Immature natural killer cell (primary cell): ENCODE measurements at places on chromosomes 7 and 10. TPM values are rescaled to one million over a fixed set of nuclear protein-coding genes. Genes with fewer than 3 reads are reported as not detected.

DNA sequence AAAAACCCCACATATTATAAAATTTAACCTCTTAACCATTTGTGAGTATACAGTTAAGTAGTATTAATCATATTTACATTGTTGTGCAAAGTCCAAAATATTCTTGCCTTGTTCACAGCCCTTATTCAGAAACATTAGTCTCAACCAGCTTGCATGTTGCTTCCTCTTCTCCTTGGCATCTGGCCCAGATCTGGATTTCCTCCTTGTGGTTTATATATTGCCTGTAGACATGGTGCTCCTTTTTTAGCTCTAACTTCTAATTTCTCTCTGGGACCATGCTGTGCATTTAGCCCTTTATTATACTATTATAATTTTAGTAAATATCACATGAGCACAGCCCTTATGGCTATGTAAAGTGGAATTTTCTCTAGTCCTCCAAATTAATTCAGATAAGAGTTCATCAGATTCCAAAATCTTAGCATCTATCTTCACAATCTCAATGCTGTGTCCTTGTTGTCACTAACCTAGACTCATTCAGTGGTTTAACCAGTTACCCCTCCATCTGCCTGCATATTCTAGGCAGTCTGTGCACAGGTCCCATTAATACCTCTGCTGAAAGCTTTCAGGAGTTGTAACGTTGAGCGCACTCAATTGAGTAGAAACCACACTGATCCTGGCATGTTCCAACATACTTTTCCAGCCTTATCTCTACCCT lies 7.9 kb downstream of the CPED1 start:
- DNase-seq: peak; percentile 10

- no peak for DNase-seq
These were observed 7.8 kb downstream of the TAS2R41 start for GRCh38 chr7:143485500-143485899.

GRCh38 chr10:92691591-92692079 lies 1.9 kb downstream of the HHEX start:
- peak; percentile 80 for DNase-seq

GRCh38 chr7:107937531-107937930 lies 46.5 kb downstream of the DLD start:
- no peak for DNase-seq

GRCh38 chr7:42574685-42575084 lies 337.2 kb downstream of the C7orf25 start:
- DNase-seq: no peak

DNA sequence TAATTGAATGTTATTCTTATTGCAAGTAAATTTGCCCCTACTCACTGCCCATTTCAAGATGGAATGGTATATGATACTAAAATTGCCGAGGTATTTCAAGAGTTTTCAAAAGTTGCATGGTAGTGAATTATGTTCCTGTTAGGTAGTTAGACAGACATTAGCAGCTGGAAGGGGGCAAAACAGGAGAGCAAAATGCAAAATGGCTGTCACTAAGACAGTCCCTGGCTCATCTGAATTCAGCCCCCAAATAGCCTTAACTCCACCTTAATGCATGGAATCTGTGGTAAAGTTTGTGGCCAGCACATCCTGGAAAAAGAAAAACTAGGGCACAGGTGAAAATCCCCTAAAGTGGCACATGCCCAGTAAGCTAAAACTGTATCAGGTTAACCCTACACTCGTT lies 894.9 kb downstream of the NXPH1 start:
- no peak for DNase-seq

DNA sequence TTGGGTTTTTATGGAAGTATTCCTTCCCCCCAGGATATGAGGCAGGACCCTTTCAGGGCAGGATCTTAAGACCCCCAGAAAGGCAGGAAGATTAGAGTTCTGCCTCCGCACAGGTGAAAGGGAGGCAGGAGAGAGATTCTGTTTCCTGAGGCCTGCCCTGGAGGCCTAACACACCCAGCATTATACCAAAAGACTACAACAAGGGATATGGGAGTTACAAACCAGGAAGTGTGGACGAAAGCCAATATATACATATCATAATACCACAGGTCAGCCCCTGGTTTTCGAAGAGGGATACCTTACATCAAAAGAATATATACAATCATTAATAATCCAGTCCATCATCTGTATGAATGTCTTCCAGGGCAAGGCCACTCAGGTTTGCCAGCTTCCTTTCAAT lies 14.2 kb downstream of the MINPP1 start:
- no peak for DNase-seq

DNA sequence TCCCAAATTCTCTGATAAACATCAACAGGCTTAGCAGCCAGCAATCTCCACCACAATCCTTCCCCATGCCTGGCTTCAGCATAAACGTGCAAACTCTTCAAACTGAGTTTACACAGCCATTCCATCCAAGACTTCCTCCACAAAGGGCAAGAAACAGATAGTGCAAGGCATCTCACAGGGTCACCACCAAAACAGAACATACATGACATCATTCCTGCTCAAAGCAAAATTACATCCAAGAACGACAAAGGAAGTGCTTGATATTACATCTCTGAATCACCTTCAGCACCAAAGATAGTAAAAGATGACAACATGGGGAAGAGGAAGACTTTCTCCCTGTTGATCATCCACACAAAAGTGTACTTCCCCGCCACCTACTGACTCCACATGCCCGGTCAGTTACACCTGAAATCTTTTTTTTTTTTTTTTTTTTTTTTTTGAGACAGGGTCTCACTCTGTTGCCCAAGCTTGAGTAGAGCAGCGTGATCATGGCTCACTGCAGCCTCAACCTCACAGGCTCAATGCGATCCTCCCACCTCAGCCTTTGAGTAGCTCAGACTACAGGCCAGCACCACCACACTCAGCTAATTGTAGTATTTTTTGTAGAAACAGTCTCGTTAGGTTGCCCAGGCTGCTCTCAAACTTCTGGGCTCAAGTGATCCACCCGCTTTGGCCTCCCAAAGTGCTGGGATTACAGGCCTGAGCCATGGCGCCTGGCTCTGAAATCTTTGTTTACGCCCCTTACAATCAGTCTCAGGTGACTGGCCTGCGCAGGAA lies 127.5 kb downstream of the PARD3 start:
- DNase-seq: no peak

- no peak for DNase-seq
These were observed 15.7 kb downstream of the GRID1 start for GRCh38 chr10:86350897-86351296.

DNA sequence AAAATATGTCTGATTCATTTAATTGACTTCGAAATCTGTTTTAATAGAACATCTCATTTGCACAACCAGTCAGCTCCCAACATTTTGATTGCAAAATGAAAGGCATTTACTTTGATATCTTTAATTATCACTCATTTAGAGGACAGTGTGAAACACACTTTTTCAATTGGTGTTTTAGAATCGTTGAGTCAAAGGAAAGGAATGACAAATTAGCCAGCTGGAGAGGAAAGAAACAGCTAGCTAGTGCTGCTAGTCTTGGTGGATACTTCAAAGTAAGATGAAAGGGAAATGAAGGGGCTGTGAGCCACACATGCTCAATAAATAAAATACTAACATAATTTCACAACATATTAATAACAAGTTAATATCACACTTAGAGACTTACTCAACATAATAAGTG lies 570.2 kb downstream of the PHTF2 start:
- no peak for DNase-seq

GRCh38 chr10:71998840-71999194 lies 34.6 kb downstream of the CHST3 start:
- no peak for DNase-seq

DNA sequence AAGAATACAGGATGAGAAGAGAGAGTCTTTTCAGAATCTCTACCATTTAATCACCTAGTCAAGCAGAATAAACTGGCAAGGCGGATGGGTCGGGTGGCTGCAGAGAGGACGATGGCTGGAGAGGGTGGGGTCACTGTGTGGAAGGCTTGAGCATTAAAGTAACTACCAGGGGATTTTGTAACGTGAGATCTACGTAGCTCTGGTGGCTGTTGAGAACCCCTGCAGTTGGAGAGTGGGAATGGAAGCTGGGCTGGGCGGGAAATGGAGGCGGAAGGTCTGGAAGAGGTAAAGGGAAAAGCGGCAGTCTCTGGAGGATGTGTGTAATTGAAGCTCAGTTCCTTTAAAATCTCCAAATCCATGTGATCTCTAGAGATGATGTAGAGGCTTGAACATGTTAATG lies 135.0 kb downstream of the GATA3 start:
- DNase-seq: no peak

DNA sequence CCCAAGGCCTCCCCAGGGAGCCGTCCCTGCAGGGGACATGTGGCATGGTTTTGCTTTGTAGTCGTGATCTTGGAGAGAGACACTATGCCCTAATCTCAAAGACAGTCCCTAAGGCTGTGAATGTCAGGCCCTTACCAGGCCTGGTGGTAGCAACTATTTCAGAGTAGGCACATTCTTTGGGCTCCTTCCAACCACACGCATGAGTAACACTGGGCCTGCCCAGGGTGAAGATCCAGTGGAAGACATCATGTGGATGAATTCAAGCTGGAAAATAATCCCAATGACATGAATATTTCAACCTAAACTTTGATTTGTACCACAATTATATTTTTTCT lies 39.5 kb upstream of the INSIG1 start:
- no peak for DNase-seq

DNA sequence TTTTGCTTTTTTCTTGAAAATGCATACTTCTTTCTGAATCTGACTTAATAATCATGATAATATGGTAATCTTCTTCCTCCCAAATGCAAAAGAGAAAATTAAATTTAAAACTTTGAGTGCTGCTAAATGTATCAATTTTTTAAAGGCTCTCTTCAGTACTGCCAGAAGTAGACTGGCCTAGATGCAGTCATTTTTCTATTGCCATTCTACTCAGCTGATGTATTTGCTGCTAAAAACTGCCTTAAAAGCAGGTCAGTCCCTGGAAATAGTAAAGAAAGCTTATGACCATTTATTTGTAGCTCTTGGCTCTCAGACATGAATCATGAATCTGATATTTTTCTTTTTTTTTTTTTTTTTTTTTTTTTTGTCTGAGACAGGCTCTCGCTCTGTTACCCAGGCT lies 28.5 kb downstream of the NAPEPLD start:
- DNase-seq: no peak

DNA sequence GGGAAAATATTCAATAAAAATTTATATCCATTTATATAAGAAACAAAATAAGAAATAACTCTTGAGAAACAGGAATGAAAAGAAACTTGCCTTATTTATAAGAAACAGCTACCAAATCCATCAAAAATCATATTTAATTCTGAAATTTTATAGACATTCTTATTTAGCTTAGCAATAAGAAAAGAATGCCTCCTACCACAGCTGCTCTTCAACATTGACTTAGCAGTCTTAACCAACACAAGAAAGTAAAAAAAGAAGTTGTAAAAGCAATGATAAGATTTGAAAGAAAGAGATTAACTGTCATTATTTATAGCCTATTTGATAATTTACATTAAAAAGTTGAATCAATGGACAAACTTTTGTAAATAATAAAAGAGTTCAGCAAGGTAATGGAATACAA lies 212.8 kb downstream of the ZNF365 start:
- no peak for DNase-seq

GRCh38 chr7:138584283-138584682 lies 116.9 kb downstream of the SVOPL start:
- DNase-seq: no peak

DNA sequence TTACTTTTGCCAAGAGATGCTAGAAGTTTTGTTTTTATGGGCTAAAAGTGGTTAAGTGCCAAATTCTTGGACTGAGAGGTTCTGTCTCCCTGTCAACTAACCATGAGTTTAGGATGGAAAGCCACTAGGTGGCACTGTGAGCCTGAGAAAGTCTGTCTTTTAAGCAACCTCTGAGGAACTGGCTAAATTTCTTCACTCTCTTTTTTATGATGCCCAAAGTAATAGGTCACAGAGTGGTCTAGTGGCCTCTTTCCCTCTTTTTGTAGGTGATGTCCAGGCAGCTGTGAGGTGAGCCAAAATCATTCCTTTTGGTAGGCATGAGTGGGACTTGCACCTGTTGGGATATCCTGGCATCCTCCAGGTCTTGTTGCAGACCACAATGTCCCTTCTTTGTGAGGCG lies 56.8 kb downstream of the SND1 start:
- DNase-seq: peak; percentile 68

- no peak for DNase-seq
These were observed 151.9 kb downstream of the CHRM2 start for GRCh38 chr7:137020351-137020750.

- no peak for DNase-seq
These were observed 43.6 kb upstream of the ZNF32 start for GRCh38 chr10:43692051-43692825.

DNA sequence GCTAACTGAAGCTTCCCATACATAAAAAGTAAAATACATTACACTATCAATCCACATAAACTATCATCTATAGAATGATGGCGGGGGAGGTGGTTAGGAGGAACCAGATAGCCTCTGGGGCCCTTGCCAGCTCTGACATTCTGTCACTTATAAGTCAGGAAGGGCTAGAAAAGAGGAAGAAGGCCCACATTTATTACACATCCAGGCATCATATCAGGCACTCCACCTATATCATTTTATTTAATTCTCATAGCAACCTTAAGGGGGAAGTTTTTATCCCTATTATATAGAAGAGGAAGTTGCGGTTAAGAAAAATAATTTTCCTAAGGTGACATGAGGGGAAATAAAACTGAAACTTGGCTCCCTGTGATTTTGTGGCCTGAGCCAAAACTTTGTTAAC lies 29.9 kb downstream of the HEPACAM2 start:
- no peak for DNase-seq

GRCh38 chr7:112338786-112339185 lies 111.5 kb upstream of the IFRD1 start:
- DNase-seq: no peak

- DNase-seq: no peak
These were observed 52.0 kb upstream of the FIGNL1 start for GRCh38 chr7:50502001-50502684.

GRCh38 chr7:25388681-25389080 lies 160.4 kb upstream of the NPVF start:
- DNase-seq: no peak

- DNase-seq: no peak
These were observed 132.6 kb downstream of the CHRM2 start for GRCh38 chr7:137001041-137001440.

- DNase-seq: no peak
These were observed 12.4 kb upstream of the WBP1L start for GRCh38 chr10:102731222-102731800.

- DNase-seq: no peak
These were observed 41.0 kb upstream of the CELF2 start for GRCh38 chr10:10976652-10977051.

DNA sequence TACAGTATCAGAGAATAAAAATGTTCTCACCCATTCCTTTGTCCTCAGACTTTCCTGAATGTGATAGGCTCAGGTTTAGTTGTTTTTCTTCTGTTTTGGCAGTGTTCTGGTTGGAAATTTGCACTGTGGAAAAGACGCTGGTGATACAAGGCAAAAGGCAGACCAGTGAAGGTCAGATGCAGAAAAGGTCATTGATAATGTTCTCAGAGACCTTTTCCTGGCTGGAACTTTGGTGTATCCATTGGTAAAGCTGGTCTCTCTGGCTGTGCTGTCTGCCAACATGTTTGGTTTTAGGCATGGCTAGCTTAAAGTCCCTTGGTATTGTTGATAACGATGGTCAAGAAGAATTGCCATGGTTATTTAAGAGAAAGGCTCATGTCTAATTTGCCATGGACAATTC lies 11.5 kb downstream of the ARID5B start:
- no peak for DNase-seq

The MLXIPL gene
- not detected for polyA plus RNA-seq

The FBH1 gene
- 46.8 TPM for polyA plus RNA-seq

The CALML3 gene
- polyA plus RNA-seq: not detected

The CCDC146 gene
- polyA plus RNA-seq: 0.88 TPM

The EGFR gene
- not detected for polyA plus RNA-seq

The RADIL gene
- polyA plus RNA-seq: not detected

The RGR gene
- polyA plus RNA-seq: not detected

The CHRM2 gene
- polyA plus RNA-seq: not detected

The GLI3 gene
- 0.63 TPM for polyA plus RNA-seq

The DOCK4 gene
- not detected for polyA plus RNA-seq

The OR2A12 gene
- not detected for polyA plus RNA-seq
